Activated CD4-positive, alpha-beta T cell treated with anti-CD3 and anti-CD28 coated beads, Interleukin-2, amount 10 ng/mL, durations not matched to agents 24 days and 14 days (primary cell): ENCODE measurements at places on chromosomes 5 and 9. TPM values are rescaled to one million over a fixed set of nuclear protein-coding genes. Genes with fewer than 3 reads are reported as not detected.
A peak's percentile ranks its signal among the peaks of the same experiment; 100 is the strongest.

FEM1C gene
- 13.9 and 14.6 TPM in 2 replicates for total RNA-seq

FOXE1 gene
- not detected in 2 replicates for total RNA-seq

SH3TC2 gene
- not detected in 2 replicates for total RNA-seq

SH2D3C gene
- total RNA-seq: 22.2 and 23.3 TPM in 2 replicates

ZNF462 gene
- total RNA-seq: 0.37 and 0.50 TPM in 2 replicates

GRK6 gene
- 136 and 149 TPM in 2 replicates for total RNA-seq

GRCh38 chr5:146623009-146623408 is 107.0 kb upstream of the GPR151 start:
- no peak overlapping the region for H3K27ac ChIP-seq
- no peaks in the 10 kb centered on the region for H3K36me3 ChIP-seq
- no peaks in the 10 kb centered on the region for H3K27me3 ChIP-seq
- H3K4me3 ChIP-seq: no peak overlapping the region
- no peak for DNase-seq

DNA sequence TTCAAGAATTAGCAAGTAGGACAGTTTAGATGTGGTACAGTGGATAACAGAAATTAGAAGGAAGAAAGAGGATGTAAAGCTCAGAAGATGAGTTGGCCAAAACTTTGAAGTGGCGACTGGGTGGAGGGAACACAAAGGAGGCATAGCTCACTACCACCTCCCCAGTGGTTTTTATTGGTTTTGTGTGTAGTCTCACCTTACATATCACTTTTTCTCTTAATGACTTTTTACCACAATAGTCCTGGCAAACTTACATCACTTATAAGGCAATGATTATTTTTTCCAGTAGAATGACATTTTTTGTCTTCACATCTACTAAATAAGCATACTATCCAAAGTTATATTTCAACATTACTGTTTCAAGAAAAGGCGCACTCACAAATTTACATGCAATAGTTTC is 49.2 kb upstream of the FBN2 start:
- DNase-seq: no peak
- H3K27me3 ChIP-seq: no peaks in the 10 kb centered on the region
- no peaks in the 10 kb centered on the region for H3K4me1 ChIP-seq
- no peak overlapping the region for H3K27ac ChIP-seq
- no peaks in the 10 kb centered on the region for H3K36me3 ChIP-seq

GRCh38 chr5:122181863-122182262 is 52.5 kb downstream of the ZNF474 start:
- H3K4me3 ChIP-seq: no peak overlapping the region
- H3K4me1 ChIP-seq: no peaks in the 10 kb centered on the region
- H3K36me3 ChIP-seq: no peaks in the 10 kb centered on the region
- H3K27ac ChIP-seq: no peak overlapping the region
- no peak for DNase-seq

DNA sequence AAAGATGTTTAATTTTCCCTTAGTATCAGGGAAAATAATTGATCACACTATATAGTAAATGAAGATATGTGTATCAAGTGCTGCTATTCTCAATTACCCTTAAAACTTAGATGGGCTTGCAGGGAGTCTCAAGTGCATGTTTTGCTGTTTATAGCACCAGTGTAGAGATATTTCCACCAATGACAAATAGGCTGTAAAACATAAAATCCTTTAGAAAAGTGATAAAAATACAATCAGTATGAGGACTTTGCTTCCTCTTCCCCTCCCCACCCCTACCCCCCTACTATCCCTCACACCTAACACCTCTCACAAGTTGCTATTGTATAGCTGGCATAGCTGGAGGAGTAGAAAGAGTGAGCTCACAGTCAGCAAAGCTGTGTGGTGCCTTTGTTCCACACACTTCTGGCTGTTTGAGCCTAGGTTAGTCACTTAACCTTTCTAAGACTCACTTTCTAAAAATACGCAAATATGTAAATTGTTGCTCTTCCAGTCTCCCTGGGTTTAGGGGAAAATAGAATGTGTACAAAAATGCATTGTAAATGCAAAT is 93.1 kb downstream of the PDE4D start:
- no peak for DNase-seq
- H3K36me3 ChIP-seq: no peaks in the 10 kb centered on the region
- H3K4me3 ChIP-seq: no peak overlapping the region
- peaks cover 12% of the 10 kb centered on the region for H3K27me3 ChIP-seq

DNA sequence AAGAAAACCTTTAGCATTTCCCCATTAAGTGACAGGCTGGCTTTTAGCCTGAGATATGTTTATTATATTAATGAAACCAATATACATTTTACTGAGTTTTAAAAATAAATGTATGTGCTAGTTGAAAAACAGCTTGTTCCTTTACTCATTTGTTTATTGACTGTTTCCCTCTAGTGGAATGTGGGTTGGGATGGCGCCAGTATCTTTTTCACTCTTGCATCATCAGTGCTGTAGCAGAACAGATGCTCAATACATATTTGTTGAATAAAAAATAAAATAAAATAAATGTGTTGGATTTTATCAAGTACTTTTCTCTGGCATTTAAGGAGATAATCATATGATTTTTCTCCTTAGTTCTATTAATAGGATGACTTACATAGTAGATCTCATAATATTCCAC is 43.0 kb downstream of the FSTL4 start:
- H3K4me1 ChIP-seq: no peaks in the 10 kb centered on the region
- peaks cover 25% of the 10 kb centered on the region for H3K27me3 ChIP-seq
- H3K36me3 ChIP-seq: no peaks in the 10 kb centered on the region
- H3K27ac ChIP-seq: no peak overlapping the region
- no peak overlapping the region for H3K4me3 ChIP-seq

- no peak overlapping the region for H3K27ac ChIP-seq
- no peak overlapping the region for H3K4me3 ChIP-seq
- peaks cover under 1% of the 10 kb centered on the region for H3K4me1 ChIP-seq
- H3K36me3 ChIP-seq: peaks cover 11% of the 10 kb centered on the region
- no peaks in the 10 kb centered on the region for H3K27me3 ChIP-seq
Observed at GRCh38 chr9:112081918-112082729, 93.0 kb downstream of the SUSD1 start.

- peaks cover 48% of the 10 kb centered on the region for H3K4me1 ChIP-seq
- no peak for DNase-seq
- H3K36me3 ChIP-seq: peaks cover 12% of the 10 kb centered on the region
- H3K4me3 ChIP-seq: peak overlapping the region; percentile 79
Observed at GRCh38 chr9:114806526-114806900, 674 bp upstream of the TNFSF15 start.

DNA sequence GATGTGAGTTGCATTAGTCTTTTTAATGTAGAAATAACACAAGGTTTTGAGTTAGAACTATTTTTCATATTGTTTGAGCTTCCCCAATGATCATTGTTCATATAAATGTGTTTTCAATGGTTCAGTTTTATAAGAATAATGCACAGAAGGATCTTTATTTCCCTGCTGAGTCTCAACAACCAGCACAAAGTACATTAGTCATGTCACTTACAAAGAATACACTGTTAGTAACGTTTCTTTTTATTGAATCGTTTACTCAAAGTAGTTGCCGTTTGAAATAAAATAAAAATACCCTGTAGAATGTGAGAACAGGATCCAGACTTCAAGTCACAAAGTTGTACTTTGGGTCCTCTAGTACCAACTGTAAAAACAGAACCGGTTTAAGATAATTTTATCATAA is 41.5 kb downstream of the ERCC8 start:
- H3K27me3 ChIP-seq: no peaks in the 10 kb centered on the region
- no peak overlapping the region for H3K4me3 ChIP-seq
- H3K36me3 ChIP-seq: peaks cover 7% of the 10 kb centered on the region
- H3K4me1 ChIP-seq: peaks cover 4% of the 10 kb centered on the region
- DNase-seq: no peak

GRCh38 chr5:179486596-179487051 is 63.7 kb upstream of the RUFY1 start:
- H3K27ac ChIP-seq: no peak overlapping the region
- H3K27me3 ChIP-seq: peaks cover 3% of the 10 kb centered on the region
- no peak for DNase-seq
- H3K36me3 ChIP-seq: no peaks in the 10 kb centered on the region

DNA sequence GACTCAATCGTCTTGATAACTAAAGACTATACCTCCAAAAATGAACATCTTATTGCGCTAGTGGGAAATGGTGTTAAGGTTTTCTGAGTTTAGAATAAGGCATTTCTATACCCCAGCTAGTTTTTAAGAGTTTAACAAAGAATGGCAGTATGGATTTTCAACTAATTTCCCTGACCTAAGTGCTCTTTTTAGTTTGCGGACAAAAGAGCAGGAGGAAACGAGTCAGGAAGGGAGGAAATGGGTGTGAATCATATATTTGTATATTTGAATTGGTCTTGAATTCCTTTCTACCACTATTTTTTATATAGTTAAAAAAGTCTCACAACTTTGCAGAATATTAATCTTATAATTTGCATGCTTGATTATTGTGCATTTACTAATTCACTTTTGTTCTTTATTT is 516.3 kb upstream of the ZNF608 start:
- H3K27ac ChIP-seq: no peak overlapping the region
- no peaks in the 10 kb centered on the region for H3K27me3 ChIP-seq
- no peak for DNase-seq
- no peaks in the 10 kb centered on the region for H3K4me1 ChIP-seq

GRCh38 chr5:160542281-160542680 is 120.6 kb downstream of the PTTG1 start:
- DNase-seq: no peak
- peaks cover 12% of the 10 kb centered on the region for H3K4me1 ChIP-seq
- H3K4me3 ChIP-seq: no peak overlapping the region
- H3K27ac ChIP-seq: no peak overlapping the region
- H3K36me3 ChIP-seq: no peaks in the 10 kb centered on the region
- H3K27me3 ChIP-seq: no peaks in the 10 kb centered on the region

- DNase-seq: no peak
- H3K4me1 ChIP-seq: peaks cover 10% of the 10 kb centered on the region
- H3K36me3 ChIP-seq: peaks cover 65% of the 10 kb centered on the region
- H3K27me3 ChIP-seq: no peaks in the 10 kb centered on the region
Observed at GRCh38 chr9:36346569-36346968, 53.5 kb downstream of the RNF38 start.

DNA sequence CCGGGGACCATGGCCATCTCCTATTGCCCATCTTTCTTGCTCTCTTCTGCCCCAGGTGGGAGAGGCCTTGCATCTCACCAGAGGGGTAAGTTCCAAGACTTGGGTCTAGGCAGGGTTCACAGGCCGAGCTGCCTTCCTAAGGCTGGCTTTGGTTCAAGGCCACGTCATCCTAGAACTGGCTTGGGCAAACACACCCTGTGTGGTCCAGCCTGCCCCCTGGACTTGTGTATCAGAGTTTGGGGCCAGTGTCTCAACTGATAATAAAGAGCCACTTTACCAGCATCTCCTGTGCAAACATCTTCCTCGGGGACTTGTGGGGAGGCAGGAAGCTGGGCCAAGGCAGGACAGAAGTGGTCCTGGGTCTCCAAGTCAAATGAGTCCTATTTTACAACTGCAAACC is 17.8 kb downstream of the BOD1 start:
- H3K4me3 ChIP-seq: no peak overlapping the region
- H3K36me3 ChIP-seq: peaks cover 3% of the 10 kb centered on the region

DNA sequence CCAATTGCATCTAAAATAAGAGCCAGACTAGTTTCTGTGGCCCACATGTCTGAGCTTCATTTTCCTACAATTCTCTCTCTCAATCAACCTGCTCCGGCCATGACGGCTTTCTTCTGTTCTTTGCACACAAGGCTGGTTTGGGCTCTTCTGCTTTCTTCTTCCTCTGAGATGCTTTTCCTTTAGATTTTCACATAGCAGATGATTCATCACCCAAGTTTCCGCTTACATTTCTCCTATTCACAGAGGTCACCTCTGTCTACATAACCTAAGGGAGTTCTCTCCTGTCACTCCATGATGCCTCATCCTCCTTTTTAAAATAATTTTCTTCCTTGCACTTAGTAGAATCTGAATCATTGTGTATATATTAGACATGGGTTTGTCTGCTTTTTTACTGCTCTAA is 334.6 kb upstream of the TUSC1 start:
- DNase-seq: no peak
- H3K4me3 ChIP-seq: no peak overlapping the region
- no peaks in the 10 kb centered on the region for H3K4me1 ChIP-seq
- H3K27ac ChIP-seq: no peak overlapping the region
- H3K36me3 ChIP-seq: no peaks in the 10 kb centered on the region

GRCh38 chr5:134490255-134490924 is 35.1 kb upstream of the JADE2 start:
- DNase-seq: no peak
- H3K36me3 ChIP-seq: no peaks in the 10 kb centered on the region
- no peaks in the 10 kb centered on the region for H3K27me3 ChIP-seq
- no peak overlapping the region for H3K27ac ChIP-seq

- peaks cover 11% of the 10 kb centered on the region for H3K27me3 ChIP-seq
- H3K4me1 ChIP-seq: no peaks in the 10 kb centered on the region
- no peak overlapping the region for H3K27ac ChIP-seq
- no peak for DNase-seq
- H3K4me3 ChIP-seq: no peak overlapping the region
Observed at GRCh38 chr9:109537288-109537687, 39.2 kb upstream of the PTPN3 start.

DNA sequence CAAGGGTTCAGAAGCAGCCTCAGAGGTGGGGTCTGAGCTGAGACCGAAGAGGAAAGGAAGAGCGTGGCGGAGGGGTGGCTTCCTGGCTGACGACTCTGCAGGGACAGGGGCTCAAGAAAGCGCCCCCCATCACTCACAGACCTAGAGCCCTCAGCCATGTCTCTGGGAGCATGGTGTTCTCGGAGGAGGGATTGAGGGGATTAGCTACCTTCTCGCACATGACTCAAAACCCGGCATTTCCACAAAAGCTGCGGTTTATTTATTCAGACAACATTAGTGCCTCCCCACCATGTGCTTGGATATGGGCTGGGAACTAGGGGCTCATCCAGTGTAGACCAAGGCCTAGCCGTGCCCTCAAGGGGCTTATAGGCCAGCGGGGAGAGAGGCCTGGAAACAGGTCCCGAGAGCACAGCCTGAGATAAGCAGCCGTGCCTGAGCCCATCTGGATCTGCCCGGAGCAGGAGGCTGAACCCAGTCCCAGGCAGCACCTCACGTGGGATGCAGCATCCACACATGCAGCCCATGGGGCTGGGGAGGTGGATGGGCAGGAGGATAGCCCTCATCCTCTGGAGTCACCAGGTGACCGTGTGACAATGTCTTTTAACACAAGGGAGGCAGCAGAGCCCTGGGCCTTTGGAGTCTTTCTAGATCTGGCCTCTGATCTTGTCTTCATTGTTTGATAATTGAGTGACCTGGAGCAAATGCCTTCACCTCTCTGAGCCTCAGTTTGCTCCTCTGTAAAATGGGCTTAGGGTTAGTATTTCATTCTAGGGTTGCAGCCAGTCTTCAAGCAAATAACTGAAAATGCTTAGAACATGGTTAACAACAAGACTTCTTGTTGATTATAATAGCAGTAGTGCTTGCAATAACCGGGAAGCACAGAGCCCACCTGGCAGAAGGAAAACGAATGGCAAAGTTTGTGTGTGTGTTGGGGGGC is 878 bp upstream of the HMCN2 start:
- peaks cover 57% of the 10 kb centered on the region for H3K27me3 ChIP-seq
- no peak overlapping the region for H3K27ac ChIP-seq
- H3K36me3 ChIP-seq: no peaks in the 10 kb centered on the region
- DNase-seq: no peak
- no peaks in the 10 kb centered on the region for H3K4me1 ChIP-seq

GRCh38 chr5:80865551-80865950 is 94.6 kb upstream of the RASGRF2 start:
- DNase-seq: no peak
- H3K4me1 ChIP-seq: peaks cover 50% of the 10 kb centered on the region
- H3K27ac ChIP-seq: peak overlapping the region; percentile 48
- H3K36me3 ChIP-seq: peaks cover 54% of the 10 kb centered on the region
- H3K27me3 ChIP-seq: no peaks in the 10 kb centered on the region
- H3K4me3 ChIP-seq: no peak overlapping the region
